Left renal pelvis (tissue), 4 donors: ENCODE measurements at places on chromosomes 6 and 20. TPM values are rescaled to one million over a fixed set of nuclear protein-coding genes. Genes with fewer than 3 reads are reported as not detected.
A peak's percentile ranks its signal among the peaks of the same experiment; 100 is the strongest.

HAO1 gene
- not detected for polyA plus RNA-seq

EFCAB8 gene
- 0.20 TPM for polyA plus RNA-seq

APCDD1L gene
- 12.0 TPM for polyA plus RNA-seq

DNA sequence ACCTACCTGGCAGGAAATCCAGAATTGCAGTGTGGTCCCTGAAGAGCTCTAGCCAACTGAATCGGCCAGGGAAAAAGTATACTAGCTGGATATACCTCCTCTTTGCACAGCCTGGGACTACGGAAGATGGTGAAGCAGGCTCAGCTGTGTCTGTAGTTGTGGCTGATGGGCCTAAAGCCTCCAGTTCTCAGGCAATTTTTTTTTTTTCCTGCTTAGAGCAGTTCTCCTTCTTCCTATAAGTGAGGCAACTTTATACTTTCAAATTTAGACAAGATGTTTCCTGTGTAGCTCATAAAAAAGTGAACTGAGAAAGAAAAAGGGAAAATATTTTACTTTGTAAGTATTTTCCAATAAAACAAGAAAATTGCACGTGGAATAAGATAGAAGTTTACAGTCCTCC lies 172.9 kb downstream of the CARMIL1 start:
- DNase-seq, result no peak

DNA sequence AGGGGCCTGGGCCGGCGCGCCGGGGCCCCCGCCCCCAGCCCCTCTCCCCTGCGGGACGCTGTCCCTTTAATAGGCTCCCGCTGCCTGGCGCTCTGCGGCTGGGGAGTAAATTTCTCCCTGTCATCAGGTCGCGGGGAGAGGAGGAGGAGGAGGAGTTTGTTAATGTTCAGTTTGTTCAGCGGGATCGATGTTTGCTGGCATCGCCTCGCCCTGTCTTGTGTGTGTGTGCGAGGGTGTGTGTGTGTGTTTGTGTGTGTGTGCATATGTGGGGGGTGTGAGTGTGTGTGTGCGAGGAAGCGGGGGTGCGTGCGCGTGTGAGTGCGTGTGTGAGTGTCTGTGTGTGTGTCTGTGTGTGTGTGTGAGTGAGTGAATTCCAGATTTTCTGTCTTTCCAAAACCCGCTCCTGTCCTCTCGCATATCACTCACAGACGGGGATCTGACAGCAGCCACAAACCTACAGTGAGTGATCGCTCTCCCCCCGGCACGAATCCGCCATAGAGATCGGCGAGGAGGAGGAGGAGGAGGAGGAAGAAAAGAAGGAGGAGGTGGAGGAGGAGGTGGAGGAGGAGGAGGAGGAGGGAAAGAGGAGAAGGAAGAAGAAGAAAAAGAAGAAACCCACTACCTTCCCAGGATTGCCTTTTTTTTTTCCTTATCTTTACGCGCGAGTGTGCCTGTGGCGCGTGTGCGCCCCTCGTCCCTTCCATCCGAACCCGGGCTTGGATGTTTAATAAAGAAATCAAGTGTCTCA lies at the start of gene TSHZ2:
TSS of gene TSHZ2 (plus strand) at position 169 of the 748 bp plus-strand sequence. CDS start 936 bp downstream, outside the sequence.
- DNase-seq, result peak; percentile 80
